SHP77 treated with DMSO at 0.1 percent for 48 hours (cell line): ENCODE measurements at places on chromosomes 16 and 17.

GRCh38 chr16:47643323-47644000, 182.3 kb downstream of the PHKB start:
- no peak for DNase-seq

GRCh38 chr16:35506898-35507194, 2047.4 kb downstream of the TP53TG3F start:
- DNase-seq, result peak; percentile 84

DNA sequence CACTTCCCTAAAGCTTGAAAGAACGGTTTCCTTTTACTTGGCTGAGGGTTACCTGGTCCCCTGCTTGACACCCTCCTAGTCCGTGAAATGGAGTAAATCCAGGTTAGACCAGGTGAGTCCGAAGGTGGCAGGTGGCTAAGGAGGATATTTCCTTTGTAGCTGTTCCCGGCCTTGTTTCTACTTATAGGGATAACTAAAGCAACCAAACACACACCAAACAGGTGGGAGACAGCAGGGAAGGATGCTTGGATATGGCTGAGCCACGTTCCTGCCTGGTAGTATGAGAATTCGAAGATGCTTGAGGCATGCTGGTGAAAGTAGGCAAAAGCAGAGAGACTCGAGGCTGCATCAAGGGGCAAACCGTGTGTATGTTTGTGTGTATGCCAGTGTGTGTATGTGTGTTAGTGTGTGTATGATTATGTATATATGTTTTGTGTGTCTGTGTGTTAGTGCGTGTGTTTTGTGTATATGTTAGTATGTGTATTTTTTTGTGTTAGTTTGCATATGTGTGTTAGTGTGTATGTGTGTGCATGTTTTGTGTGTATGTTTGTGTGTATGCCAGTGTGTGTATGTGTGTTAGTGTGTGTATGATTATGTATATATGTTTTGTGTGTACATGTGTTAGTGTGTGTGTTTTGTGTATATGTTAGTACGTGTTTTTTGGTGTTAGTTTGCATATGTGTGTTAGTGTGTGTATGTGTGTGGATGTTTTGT, 28.9 kb downstream of the RBFOX1 start:
- DNase-seq, result no peak

DNA sequence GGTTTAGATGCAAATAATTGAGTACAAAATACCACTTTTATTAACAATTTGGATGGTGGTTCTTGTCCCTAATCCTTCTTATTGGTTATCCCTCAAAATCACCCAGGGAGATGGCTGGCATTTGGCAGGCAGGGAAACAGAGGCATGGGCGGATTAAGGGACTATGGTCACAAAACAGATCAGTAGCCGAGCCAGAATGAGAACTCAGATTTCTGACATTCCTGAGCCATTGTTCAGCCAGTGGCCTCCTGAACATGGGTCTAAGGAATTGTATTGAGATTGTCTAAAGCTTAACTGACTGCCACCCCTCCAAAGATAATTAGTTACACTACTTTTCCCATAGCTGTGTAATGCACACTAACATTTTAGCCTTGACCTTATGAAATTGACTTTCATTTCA, 88.4 kb downstream of the CHD9NB start:
- no peak for DNase-seq

GRCh38 chr17:7887038-7887481, 1.5 kb upstream of the CHD3 start:
- DNase-seq, result no peak
